ENCODE measurements at places on chromosomes 4 and X.

GRCh38 chr4:105058177-105058812 is 88.4 kb upstream of the TET2 start:
- H3K4me3 ChIP-seq = no peak overlapping the region
- H3K36me3 ChIP-seq = no peaks in the 10 kb centered on the region
- no peaks in the 10 kb centered on the region for H3K27me3 ChIP-seq

DNA sequence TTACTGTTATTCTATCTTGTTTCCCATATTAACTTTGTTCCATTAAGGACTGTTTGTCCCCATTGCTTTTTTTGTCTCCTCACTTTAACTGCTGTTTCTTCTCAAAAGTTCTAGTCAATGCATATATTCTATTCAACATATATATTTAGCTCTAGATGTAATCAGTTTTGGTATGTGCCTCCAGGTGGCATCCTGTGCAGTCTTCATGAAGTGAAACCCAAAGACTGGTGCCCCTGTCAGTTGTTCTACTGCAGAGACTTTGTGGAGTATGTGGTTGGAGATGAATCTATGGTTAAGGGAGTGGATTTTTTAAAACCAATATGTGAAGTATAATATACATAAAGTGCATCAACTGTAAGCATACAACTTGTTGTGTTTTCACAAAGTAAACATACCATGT is 57.0 kb downstream of the VAMP7 start:
- H3K27ac ChIP-seq = no peak overlapping the region
- no peak for DNase-seq
- no peaks in the 10 kb centered on the region for H3K4me1 ChIP-seq
- no peak overlapping the region for H3K4me3 ChIP-seq
- no peaks in the 10 kb centered on the region for H3K27me3 ChIP-seq
- H3K36me3 ChIP-seq = peaks cover 10% of the 10 kb centered on the region

GRCh38 chr4:40206426-40206825 is 9.6 kb downstream of the RHOH start:
- no peak for DNase-seq
- no peaks in the 10 kb centered on the region for H3K4me1 ChIP-seq
- no peak overlapping the region for H3K4me3 ChIP-seq
- no peaks in the 10 kb centered on the region for H3K27me3 ChIP-seq

DNA sequence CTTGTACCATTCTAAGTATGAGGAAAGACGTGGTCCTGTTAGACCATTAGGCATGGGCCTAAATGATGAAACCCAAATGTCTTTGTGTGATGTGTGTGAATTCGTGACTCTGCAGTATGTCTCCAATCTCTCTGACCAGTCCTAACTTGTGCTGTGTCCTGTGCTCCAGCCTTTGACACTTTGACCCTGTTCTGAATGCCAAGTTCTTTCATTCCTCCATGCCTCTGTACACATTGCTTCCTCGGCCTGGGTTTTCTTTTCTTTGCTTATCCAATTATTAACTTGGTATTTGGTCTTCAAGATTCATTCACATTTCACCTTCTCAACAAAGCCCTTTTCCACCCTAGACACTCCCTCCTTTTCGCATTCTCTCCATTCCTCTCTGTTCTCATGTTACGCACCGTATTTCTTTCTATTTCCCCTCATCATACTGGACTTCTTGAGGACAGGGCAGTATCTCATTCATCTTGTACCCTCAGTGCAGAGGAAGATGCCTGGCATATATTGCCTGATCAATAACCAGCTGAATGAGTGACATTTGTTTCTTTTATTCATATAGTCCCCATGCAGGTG is 138.7 kb downstream of the F11 start:
- H3K36me3 ChIP-seq = no peaks in the 10 kb centered on the region
- H3K4me1 ChIP-seq = no peaks in the 10 kb centered on the region
- no peak for DNase-seq

- H3K36me3 ChIP-seq = no peaks in the 10 kb centered on the region
- peak overlapping the region; percentile 95 for H3K27ac ChIP-seq
- DNase-seq = peak; percentile 23
- peaks cover 37% of the 10 kb centered on the region for H3K27me3 ChIP-seq
- no peaks in the 10 kb centered on the region for H3K4me1 ChIP-seq
Measured at GRCh38 chrX:24025741-24026403, 1.1 kb downstream of the KLHL15 start.

DNA sequence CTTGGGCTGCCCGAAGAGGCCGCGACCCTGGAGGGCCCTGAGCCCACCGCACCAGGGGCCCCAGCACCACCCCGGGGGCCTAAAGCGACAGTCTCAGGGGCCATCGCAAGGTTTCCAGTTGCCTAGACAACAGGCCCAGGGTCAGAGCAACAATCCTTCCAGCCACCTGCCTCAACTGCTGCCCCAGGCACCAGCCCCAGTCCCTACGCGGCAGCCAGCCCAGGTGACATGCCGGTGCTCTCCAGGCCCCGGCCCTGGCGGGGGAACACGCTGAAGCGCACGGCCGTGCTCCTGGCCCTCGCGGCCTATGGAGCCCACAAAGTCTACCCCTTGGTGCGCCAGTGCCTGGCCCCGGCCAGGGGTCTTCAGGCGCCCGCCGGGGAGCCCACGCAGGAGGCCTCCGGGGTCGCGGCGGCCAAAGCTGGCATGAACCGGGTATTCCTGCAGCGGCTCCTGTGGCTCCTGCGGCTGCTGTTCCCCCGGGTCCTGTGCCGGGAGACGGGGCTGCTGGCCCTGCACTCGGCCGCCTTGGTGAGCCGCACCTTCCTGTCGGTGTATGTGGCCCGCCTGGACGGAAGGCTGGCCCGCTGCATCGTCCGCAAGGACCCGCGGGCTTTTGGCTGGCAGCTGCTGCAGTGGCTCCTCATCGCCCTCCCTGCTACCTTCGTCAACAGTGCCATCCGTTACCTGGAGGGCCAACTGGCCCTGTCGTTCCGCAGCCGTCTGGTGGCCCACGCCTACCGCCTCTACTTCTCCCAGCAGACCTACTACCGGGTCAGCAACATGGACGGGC is 579 bp downstream of the ABCD1 start:
- DNase-seq = peak; percentile 38
- no peaks in the 10 kb centered on the region for H3K27me3 ChIP-seq
- no peak overlapping the region for H3K27ac ChIP-seq
- peak overlapping the region; percentile 65 for H3K4me3 ChIP-seq

DNA sequence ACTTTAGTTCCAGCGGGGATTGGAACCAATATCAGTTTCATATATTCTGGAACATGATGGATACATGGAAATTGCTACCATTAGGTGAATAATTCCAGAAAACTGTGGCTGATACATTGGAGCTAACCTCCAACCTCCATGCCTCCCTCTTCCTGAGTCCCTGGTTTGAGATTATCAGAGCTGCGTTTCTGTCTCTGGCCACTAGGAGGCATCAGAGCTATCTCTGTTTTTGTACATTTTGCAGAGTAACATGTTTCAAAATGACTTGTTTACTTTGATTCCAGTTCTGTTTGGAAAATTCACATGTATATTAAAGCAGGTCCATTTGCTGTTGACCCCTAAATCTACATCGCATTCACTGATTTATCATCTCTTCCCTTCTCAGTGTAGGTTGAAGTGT is 2.4 kb upstream of the RAB40AL start:
- no peak overlapping the region for H3K27ac ChIP-seq
- no peak overlapping the region for H3K4me3 ChIP-seq
- no peaks in the 10 kb centered on the region for H3K27me3 ChIP-seq
- H3K36me3 ChIP-seq = no peaks in the 10 kb centered on the region
- 0 out of 2 replicates have a peak, but pooled peaks cover 4% of the 10 kb centered on the region for H3K4me1 ChIP-seq
- peak; percentile 41 for DNase-seq

DNA sequence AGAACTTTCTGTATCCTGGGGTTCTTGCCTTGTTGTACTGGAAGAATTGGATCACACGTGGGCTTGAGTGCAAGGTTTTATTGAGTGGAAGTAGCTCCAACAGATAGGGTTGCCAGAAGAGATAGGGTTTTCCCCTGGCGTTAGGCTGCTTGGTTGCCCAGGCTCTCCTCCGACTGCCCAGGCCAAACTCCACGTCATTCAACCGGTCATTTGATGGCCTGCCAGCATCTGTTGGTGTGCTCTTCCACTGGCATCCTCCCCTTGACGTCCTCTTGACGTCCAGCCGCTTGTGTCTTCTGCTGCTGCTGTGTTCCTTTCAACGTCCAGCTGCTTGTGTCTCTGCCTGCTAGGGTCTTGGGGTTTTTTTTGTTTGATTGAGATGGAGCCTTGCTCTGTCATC is 340.3 kb upstream of the ZCCHC13 start:
- no peaks in the 10 kb centered on the region for H3K27me3 ChIP-seq
- peak overlapping the region; percentile 96 for H3K27ac ChIP-seq
- H3K4me3 ChIP-seq = no peak overlapping the region
- peaks cover 29% of the 10 kb centered on the region for H3K4me1 ChIP-seq
- no peaks in the 10 kb centered on the region for H3K36me3 ChIP-seq

DNA sequence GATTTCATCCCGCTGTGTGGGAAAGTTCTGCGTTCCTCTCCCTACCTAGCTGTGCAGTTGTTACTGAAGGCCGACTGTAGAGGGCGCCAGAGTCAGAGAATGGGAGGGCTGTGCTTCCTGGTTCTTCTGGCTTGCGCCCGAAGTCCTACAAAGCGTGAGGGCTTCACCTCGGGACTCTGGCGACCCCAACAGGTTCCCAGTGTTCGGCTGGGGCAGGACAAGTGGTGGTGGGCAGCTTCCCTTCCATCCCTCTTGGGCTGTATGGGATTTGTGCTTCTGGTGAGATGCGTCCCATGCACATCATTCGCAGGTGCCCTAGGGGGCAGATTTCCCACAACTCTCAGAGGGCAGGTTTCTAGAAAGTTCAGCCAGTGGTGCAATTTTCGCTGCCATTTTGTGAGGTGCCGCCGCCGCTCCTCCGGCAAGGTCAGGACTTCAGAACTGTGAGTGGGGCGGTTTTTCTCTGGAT is 27.3 kb downstream of the CT45A1 start:
- DNase-seq = peak; percentile 78
- H3K27me3 ChIP-seq = no peaks in the 10 kb centered on the region
- no peak overlapping the region for H3K27ac ChIP-seq
- H3K4me3 ChIP-seq = no peak overlapping the region
- no peaks in the 10 kb centered on the region for H3K4me1 ChIP-seq

DNA sequence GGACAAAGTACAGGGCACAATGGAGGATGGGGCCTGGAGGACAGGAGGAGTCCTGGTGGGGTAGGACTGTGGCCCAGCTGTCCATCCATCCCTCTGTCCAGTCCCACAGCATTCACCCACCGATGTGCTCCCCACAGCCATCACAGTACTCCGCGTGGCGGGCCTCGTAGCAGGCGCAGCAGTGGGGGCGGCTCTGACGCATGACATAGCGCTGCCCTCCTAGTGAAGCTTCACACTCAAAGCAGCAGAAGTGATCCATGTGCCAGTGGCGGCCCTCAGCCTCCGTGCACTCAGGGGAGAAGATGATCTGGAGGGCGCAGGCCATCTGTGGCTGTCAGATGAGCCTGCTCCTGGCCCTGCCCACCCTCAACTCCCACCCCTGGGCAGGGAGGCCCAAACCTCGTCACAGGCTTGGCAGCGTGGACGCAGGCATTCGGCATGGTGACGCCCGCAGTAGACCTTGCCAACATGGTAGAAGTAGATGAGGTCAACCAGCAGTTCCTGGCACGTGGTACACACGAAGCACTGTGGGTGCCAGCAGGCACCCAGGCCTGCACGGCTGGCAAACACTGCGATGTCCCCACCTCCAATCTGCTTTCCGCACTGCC is 6.3 kb downstream of the PLP2 start:
- no peak overlapping the region for H3K4me3 ChIP-seq
- no peak overlapping the region for H3K27ac ChIP-seq
- H3K36me3 ChIP-seq = no peaks in the 10 kb centered on the region
- DNase-seq = no peak

DNA sequence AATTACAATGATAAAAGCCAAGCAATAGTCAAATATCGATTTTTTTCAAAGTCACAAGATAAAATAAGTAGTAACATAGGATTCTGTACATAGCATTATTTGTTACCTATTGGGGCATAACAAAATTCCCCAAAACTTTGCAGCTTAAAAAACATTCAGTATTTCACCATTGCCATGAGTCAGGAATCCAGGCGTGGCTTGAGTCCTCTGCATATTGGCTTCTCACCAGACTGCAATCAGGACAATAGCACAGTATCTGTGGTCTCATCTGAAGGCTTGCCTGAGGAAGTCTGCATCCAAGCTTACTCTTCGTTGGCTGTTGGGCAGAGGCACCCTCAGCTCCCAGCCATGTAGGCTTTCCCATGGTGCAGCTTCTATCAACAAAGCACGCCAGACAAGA is 6.2 kb upstream of the CTBP1 start:
- H3K4me3 ChIP-seq = no peak overlapping the region
- peaks cover 2% of the 10 kb centered on the region for H3K36me3 ChIP-seq
- H3K27ac ChIP-seq = no peak overlapping the region
- DNase-seq = no peak

Data from GM23338 (cell line).